ENCODE measurements at places on chromosomes 4 and X. TPM values are rescaled to one million over a fixed set of nuclear protein-coding genes. Genes with fewer than 3 reads are reported as not detected.

Gene SSX1
- polyA plus RNA-seq = not detected

- H3K36me3 ChIP-seq = no peaks in the 10 kb centered on the region
- H3K27me3 ChIP-seq = no peaks in the 10 kb centered on the region
- H3K27ac ChIP-seq = no peak overlapping the region
Measured at GRCh38 chr4:137949746-137950145, 292.4 kb downstream of the SLC7A11 start.

DNA sequence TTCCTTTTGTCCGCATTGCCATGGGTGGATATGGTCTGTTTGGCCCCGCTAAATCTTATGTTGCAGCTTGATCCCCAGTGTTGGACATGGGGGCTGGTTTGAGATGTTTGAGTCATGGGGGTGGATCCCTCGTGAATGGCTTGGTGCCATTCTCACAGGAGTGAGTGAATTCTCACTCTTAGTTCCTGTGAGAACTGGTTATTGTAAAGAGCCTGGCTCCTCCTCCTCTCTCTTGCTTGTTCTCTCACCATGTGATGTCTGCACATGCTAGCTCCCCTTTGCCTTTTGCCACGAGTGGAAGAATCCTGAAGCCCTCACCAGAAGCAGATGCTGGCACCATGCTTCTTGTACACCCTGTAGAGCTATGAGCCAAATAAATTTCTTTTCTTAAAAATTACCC, 22.6 kb upstream of the STBD1 start:
- no peak overlapping the region for H3K4me3 ChIP-seq
- H3K36me3 ChIP-seq = no peaks in the 10 kb centered on the region
- no peak overlapping the region for H3K27ac ChIP-seq
- no peak for DNase-seq
- H3K4me1 ChIP-seq = no peaks in the 10 kb centered on the region

- no peak for DNase-seq
- H3K36me3 ChIP-seq = no peaks in the 10 kb centered on the region
- no peaks in the 10 kb centered on the region for H3K27me3 ChIP-seq
- no peak overlapping the region for H3K4me3 ChIP-seq
- no peak overlapping the region for H3K27ac ChIP-seq
- no peaks in the 10 kb centered on the region for H3K4me1 ChIP-seq
Measured at GRCh38 chr4:101970547-101971155, 180.1 kb downstream of the BANK1 start.

- no peaks in the 10 kb centered on the region for H3K36me3 ChIP-seq
- no peaks in the 10 kb centered on the region for H3K27me3 ChIP-seq
Measured at GRCh38 chrX:55710701-55711100, 6.8 kb upstream of the RRAGB start.

DNA sequence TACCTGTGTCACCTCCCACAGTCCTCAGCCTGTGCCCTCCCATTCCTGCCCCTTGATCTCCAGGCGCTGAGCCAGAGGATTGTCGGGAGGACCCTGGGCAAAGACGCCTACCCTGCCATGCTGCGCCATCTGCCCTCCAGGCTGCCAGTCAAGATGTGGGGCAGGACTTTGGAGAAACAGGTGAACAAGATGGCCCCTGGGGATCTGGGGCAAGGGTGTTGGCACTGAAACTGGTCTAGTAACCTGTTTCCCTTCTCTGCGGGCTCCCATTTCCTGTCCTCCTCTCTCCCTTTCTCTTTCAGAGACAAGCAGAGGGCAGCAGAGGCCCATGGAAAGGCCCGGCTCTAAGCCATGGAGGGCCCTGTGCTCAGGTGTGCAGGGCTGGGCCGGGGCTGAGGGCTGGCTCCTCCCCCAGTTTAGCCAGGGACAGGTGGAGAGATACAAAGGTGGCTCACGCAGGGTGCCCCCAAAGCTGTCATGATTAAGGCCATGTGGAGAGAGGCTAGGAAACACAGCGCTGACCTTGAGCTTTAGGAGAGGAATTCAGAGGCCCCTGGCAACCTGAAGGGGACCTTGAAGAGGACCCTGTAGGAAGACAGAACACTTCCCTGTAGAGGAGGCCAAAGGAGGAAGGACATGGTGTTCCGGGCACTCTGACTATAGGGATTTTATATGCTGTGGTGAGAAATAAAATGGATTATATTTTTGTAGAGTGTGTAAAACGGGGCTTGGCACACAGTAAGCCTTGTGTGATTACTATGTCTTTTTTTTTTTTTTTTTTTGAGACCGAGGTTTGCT, at the start of gene GLOD5:
Gene GLOD5 (plus strand): TSS at position 74 of the 798 bp plus-strand sequence. CDS start 44 bp downstream, at position 118.
- no peak within 1 kb of the TSS for H3K27ac ChIP-seq
- no peaks in the 10 kb centered on the region for H3K36me3 ChIP-seq
- DNase-seq = no peak

All from CD4-positive, alpha-beta memory T cell (primary cell).